ENCODE measurements at places on chromosomes 16 and 17.

DNA sequence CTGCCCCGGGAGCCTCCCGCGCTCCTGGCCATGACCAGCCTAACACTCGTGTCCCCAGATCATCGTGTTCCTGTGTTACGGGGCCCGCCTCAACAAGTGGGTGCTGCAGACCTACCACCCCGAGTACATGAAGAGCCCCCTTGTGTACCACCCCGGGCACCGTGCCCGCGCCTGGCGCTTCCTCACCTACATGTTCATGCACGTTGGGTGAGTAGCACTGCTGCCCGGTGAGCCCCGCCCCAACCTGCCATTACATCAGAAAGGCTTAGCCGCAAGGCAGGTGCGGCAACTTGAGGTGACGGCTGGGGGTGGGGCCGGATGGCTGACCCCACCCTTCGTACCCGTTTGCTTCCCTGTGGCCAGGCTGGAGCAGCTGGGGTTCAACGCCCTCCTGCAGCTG lies 1.4 kb downstream of the RHBDL1 start:
- no peak for DNase-seq

GRCh38 chr17:58337210-58337599 lies 8.6 kb upstream of the TSPOAP1 start:
- DNase-seq = no peak

GRCh38 chr17:62796291-62796690 lies 11.8 kb downstream of the MARCHF10 start:
- no peak for DNase-seq

DNA sequence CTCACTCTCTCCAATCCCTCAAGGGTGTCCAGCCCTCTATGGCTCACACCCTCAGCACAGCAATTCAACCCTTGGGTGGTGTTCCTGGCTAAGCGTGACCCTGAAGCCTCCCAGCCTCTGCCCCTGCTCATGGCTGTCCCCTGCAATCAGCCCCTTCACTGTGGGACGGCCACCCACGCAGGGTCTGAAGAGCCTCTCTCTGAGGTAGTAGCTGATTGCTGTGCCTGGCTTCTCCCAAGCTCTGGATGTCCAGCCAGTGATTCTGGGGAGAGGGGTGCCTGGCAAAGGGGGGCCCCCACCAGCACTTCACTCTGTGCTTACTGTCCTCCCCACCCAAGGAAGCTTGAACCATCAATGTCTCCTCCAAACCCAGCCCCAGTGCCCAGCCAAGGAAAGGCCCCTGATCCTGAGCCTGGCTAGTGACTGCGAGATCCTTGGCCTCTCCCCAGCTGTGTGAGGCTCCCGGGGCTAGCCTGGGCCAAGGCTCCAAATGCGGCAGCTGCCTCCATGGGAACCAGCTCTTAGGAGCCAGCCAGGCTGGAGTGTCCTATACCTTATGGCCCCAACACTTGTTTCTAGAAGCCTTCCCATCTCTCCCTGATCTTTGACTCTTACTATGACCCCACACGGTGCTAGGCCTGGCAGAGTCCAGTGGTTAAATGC lies 9.9 kb downstream of the MTSS2 start:
- DNase-seq = no peak

DNA sequence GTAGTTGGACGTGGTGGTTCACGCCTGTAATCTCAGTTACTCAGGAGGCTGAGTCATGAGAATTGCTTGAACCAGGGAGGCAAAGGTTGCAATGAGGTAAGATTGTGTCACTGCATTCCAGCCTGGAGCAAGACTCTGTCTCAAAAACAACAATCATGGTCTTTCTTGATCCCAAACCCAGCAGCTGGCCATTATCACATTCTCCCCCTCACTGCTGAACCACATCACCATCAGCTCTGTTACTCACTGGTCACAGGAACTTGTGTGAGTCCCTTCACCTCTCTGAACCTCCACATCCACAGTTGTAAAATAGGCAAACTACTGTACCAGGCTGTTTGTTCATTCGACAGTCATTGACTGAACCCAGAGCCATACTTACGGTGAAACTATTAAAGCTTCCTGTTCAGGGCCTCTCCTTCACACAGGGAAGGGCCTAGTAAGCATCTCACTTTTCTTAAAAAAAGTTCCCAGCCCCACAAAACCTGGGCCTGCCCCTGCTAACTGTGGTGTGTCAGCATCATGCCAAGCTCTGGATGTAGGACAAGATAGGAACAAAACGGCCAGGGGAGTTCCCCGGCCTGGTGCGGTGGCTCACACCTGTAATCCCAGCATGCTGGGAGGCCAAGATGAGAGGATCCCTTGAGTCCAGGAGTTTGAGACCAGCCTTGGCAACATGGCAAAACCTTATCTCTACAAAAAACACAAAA lies 104.7 kb downstream of the COPRS start:
- peak; percentile 87 for DNase-seq

DNA sequence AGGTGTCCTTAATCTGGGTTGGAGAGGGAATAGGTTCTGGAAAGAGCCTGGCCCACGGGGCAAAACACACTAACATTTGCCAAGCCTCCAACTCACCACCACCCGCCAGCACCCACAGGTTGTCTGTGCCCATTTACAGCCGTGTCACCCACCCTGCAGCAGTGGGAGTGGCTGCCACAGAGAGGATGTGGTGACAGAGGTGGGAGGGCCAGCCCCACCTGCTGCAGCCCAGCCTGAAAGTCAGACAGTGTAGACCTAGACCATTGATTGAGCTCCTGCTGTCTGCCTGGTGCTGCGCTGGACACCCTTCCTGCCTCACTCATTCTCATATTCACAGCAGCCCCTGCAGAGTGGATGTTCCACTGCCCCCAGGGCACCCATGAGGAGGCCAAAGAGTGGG lies 44.7 kb downstream of the IL21R start:
- no peak for DNase-seq

DNA sequence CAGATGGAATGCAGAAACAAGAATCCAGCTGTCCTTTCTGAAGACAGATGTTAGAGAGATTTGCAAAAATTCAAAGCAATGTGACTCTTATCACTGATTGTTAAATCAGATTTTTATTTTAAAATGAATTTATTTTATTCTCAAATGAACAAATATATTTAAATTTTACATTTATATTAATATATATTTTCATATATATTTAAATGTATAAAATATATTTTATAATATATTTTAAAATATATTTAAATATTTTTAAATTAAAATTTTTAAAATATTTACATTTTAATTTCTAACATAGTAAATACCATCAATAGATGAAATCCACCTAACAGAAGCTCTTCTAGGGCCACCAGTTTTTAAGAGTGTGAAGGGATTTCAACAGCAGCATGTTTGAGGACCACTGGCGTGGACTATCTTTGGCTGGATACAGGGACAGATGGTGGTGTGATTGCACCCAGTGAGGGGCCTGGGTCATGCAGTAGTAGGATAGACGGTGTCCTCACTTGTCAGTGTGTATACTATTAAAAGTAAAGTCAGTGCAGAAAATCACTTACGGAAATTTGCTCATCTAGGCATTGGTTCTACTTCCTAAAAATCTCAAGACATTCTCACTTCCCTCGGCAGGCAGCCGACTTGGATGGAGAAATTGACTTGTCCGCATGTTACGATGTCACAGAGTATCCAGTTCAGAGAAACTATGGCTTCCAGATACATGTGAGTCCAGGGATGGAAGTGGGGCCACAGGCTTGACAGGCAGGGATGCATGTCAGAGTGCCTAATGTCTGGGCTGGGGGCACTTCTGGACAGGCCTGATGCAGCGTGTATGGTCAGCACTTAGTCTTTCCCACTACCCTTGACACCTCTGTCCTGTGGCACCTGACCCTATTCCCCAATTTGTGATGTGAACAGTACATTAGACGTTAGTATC lies 56.3 kb downstream of the PLD6 start:
- DNase-seq = no peak

GRCh38 chr17:7237761-7238419 lies 1.4 kb downstream of the PHF23 start:
- peak; percentile 77 for DNase-seq

GRCh38 chr17:76432712-76433336 lies 20.1 kb downstream of the UBE2O start:
- no peak for DNase-seq

GRCh38 chr17:50114849-50115357 lies 15.1 kb downstream of the SAMD14 start:
- peak; percentile 64 for DNase-seq

DNA sequence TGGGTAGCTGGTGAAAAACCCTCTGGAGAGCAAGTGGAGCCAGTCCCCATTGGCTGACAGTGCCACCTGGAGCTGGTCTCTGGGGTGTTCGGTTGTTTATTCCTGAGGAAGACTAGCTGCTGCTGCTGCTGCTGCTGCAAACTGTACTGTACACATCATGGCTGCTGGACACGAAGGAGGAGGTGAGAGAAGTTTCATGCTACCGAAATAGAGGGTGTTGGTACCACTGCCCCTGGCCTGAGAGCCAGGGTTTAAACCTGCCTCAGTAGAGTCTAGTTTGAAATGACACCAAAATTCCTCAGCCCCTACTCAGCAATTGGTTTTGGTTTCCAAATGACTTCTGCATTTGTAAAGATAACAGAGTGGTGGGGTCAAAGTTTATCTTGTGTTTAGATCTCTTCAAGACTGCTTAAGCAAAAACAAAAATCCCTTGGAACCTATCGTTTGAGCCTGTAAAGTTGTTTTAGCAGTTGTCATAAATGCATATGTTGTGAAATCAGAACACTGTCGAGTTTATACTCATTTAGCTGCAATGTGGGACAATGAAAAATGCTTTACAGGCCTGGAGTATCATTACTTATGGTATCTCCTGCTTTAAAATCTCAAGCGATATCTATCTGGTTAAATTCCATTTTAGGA lies 40.8 kb downstream of the CYB5B start:
- DNase-seq = peak; percentile 50

DNA sequence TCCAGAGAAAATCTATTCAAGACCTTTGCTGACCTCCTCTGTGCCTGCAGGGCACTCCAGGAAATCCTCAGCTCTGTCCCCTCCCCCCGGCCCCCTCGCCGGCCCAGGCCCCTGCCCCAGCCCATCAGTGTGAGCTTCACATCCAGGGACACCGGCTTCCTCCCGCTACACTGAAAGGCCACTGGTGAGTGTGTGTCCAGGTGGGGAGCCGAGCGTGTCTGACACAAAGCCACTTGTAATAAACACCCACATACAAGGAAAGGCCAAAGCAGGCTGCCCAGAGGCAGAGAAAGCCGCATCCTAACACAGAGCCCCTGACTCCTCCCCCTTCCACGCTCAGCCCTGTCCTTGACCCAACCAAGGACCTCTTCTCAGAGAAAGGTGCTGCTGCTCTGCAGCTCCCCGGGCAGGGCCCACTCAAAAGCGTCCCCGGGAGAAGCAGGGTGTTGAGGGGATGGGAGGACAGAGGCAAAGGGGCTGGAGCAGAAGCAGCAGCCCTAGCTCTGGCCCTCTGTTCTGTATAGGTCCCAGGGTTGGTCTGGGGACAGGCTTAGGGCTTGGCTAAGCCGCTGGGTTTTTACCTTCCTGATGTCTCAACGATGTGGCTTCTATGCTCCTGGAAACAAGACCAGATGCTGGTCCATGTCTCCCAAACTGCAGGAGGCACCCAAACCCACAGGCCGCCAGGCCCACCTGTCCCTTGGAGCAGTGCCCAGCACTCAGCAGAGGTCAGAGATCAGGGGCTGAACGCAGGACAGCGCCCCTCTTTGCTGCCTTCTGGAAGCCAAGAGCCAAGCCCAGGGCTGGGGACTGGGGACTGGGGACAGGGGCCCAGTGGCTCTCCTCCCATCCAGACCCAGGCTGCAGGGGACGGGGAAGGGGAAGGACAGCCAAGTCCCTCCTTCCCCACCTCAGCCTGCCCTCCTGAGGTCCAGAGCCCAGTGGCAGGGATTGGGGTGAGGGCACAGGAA lies 15.3 kb downstream of the MNT start:
- no peak for DNase-seq

GRCh38 chr16:67426022-67426421 lies 4.9 kb upstream of the HSD11B2 start:
- DNase-seq = no peak

- no peak for DNase-seq
Measured at GRCh38 chr17:2621241-2621640, 27.8 kb downstream of the PAFAH1B1 start.

Data from fibroblast of skin of right quadriceps (primary cell).